ENCODE measurements at places on chromosomes 1 and 21.

DNA sequence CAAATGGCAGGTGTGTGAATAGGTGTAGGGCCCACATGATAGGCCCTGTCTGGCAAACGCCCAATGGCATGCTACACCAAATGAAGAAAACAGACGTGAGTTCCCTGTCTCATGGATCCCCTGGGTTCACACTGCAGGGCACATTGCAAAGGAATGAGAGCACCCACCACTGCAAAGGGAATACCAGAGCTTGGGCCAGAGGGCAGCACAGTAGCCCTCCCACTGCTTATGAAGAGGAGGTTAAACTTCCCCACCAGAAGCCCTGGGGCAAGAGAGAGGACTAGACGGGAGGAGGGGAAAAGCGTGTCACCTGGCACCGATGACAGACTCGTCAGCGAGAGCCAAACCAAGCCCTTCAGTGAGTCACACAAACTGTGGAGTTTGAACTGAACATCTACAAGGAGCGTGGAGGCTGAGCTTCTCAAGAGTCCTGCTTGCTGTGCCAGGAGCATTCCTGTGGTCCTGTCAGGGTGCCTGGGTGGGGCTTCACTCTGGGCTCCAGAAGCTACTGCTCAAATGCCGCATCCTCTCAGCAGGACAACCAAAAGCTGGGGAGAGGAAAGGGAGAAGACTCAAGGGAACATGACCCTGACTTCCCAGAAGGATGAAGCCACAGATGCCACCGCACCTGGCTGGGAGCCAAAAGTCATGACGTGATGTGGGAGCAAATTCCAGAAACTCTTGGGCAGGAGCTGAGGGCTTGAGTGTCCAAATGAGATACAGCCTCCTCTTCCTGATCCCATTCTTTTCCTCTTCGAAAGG lies 61.1 kb downstream of the TOMM20 start:
- no peak for DNase-seq

GRCh38 chr1:54415533-54415932 lies 9.3 kb upstream of the SSBP3 start:
- DNase-seq: no peak

- DNase-seq: no peak
These were observed 37.0 kb upstream of the ADGRL4 start for GRCh38 chr1:79043506-79043905.

DNA sequence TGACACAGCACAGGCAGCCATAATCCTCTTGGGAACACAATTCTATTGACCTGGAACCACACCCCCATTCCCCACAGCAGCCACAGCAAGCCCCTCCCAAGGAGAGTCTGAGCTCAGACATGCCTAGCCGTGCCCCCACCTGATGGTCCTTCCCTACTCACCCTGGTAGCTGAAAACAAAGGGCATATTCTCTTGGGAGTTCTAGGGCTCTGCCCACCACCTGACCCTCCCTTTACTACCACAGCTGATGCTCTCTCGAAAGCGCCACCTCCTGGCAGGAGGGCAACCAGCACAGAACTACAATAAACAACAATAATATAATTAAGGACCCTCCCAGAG lies 184.8 kb upstream of the COA6 start:
- no peak for DNase-seq

Measured in stimulated activated CD4-positive, alpha-beta T cell treated with anti-CD3 and anti-CD28 coated beads, Interleukin-4, amount 100 ng/mL, for 24 hours (primary cell).